ENCODE measurements at places on chromosomes 7 and 10.

- no peak for DNase-seq
Measured at GRCh38 chr7:132584796-132585494, 8.7 kb upstream of the PLXNA4 start.

GRCh38 chr7:95609277-95609971 is 13.1 kb upstream of the PDK4 start:
- peak; percentile 21 for DNase-seq

GRCh38 chr7:155377838-155378579 is 79.9 kb upstream of the EN2 start:
- no peak for DNase-seq

- no peak for DNase-seq
Measured at GRCh38 chr10:104304927-104305326, 33.3 kb downstream of the ITPRIP start.

- DNase-seq, result no peak
Measured at GRCh38 chr10:32004161-32004591, 52.0 kb downstream of the KIF5B start.
